ENCODE measurements at places on chromosomes 12 and 14. TPM values are rescaled to one million over a fixed set of nuclear protein-coding genes. Genes with fewer than 3 reads are reported as not detected.

The KLRB1 gene
- 21.6 TPM for polyA plus RNA-seq

The EID3 gene
- polyA plus RNA-seq, result 15.6 TPM

The ACVR1B gene
- polyA plus RNA-seq, result 1.1 TPM

The YBX3 gene
- 3.5 TPM for polyA plus RNA-seq

The TSPAN8 gene
- polyA plus RNA-seq, result not detected

The OS9 gene
- polyA plus RNA-seq, result 72.4 TPM

The FERMT2 gene
- not detected for polyA plus RNA-seq

The VRTN gene
- polyA plus RNA-seq, result not detected

DNA sequence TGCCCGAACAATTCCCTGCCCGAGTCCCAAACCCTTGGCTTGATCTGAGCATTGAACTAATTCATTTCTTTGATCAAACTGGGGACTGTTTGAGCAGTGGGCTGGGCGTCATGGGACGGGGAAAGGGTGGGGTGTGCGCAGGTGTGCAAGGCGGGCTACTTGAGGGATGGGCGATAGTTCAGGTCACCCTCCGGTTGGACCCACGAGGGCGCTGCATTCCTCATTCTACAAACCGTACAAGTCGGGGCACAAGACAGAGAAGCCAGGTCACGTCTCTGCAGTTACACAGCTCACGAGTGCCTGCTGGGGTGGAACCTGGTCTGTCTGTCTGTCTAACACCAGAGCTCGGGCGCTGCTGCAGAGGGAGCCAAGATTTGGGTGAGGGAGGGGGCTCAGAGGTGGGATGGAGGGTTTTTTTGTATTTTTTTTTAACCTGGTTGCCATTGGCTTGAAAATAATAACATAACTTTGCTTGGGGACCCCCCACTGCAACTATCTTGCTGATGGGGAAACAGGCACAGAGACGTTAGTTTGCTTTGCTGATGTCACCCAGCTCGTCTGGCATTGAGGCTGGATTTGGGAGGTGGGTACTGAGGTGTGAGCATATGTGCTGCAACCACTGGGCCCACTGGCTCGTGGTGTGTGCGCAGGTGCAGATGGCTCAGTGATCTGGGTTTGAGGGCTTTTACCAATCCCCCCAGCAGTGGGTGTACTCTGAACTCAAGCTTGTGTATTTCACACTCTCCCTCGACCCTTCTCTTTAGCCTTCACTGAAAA, 7.6 kb upstream of the RTL1 start:
- no peaks in the 10 kb centered on the region for H3K4me1 ChIP-seq
- no peak overlapping the region for H3K27ac ChIP-seq
- peaks cover 3% of the 10 kb centered on the region for H3K27me3 ChIP-seq
- DNase-seq, result no peak
- no peak overlapping the region for H3K4me3 ChIP-seq
- H3K36me3 ChIP-seq, result no peaks in the 10 kb centered on the region

DNA sequence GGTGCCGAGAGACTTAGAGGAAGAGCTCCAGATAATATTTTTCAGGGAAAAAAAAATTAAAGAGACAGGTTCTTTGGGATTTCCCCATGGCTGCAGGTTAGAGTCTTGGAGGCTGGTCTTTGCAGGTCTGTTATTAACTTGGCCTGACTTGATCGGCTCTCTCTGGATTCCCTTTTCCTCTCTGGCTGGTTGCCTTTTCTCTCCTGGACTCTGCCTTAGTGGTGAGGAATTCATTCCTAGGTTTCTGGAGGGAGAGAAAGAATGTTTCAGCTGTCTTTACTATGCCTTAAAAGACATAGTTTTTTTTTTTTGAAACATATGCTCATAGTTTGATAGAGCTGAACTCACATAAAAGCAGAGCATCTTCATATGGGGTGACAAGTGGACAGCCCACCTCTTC, 336.3 kb downstream of the BMP4 start:
- no peaks in the 10 kb centered on the region for H3K27me3 ChIP-seq
- no peak for DNase-seq
- H3K27ac ChIP-seq, result no peak overlapping the region
- no peaks in the 10 kb centered on the region for H3K4me1 ChIP-seq

- DNase-seq, result no peak
- H3K4me1 ChIP-seq, result no peaks in the 10 kb centered on the region
- no peaks in the 10 kb centered on the region for H3K36me3 ChIP-seq
- H3K4me3 ChIP-seq, result no peak overlapping the region
These were observed 41.4 kb downstream of the C14orf132 start for GRCh38 chr14:96080571-96080970.

DNA sequence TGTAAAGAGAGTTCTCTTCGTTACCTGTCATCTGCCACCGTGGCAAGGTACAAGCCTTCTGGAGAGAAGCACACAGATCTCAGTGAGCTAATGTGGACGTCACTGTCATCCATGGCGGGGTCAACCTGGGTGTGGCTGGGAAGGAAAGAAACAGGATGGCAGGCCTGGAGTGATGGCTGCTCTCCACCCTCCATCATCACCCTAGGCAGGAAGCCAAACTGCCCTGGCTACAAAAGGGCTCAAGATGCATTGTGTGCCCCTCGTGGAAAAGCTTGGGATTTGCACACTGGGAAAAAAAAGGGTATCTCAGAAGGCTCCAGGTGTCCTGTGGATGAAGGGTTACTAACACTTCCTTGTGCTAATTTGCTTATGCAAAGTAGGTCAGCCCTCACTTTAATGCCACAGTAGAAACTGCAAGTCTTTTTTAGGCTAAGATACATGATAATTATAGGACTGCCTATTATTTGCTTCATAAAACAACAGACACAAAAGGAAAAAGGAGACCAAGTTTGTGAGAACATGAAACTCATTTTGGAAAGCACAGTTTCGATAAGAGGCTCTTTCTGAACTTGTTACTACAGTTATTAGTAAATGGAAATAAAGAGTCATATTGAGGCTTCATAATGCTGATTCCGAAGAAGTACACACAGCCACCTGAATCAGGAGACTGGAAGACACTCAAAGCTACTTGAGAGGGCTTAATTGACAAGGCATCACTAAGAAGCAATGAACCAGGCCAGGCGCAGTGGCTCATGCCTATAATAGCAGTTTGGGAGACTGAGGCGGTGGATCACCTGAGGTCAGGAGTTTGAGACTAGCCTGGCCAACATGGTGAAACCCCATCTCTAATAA, 18.9 kb downstream of the RFC5 start:
- H3K27me3 ChIP-seq, result no peaks in the 10 kb centered on the region
- no peak overlapping the region for H3K4me3 ChIP-seq
- no peak overlapping the region for H3K27ac ChIP-seq

- H3K27me3 ChIP-seq, result no peaks in the 10 kb centered on the region
- DNase-seq, result no peak
- no peak overlapping the region for H3K4me3 ChIP-seq
- no peaks in the 10 kb centered on the region for H3K36me3 ChIP-seq
These were observed 64.6 kb downstream of the B4GALNT3 start for GRCh38 chr12:524167-524951.

GRCh38 chr12:20150835-20151422, 217.4 kb upstream of the PDE3A start:
- no peak overlapping the region for H3K4me3 ChIP-seq
- DNase-seq, result no peak
- no peaks in the 10 kb centered on the region for H3K36me3 ChIP-seq
- H3K27me3 ChIP-seq, result no peaks in the 10 kb centered on the region
- no peak overlapping the region for H3K27ac ChIP-seq
- no peaks in the 10 kb centered on the region for H3K4me1 ChIP-seq
